ENCODE measurements at places on chromosomes 16 and 17.

GRCh38 chr17:54191261-54191660 lies 368.5 kb downstream of the KIF2B start:
- DNase-seq, result no peak

- DNase-seq, result no peak
Measured at GRCh38 chr16:23528644-23529310, 18.5 kb upstream of the GGA2 start.

- DNase-seq, result no peak
Measured at GRCh38 chr16:5580296-5580695, 482.7 kb upstream of the EEF2KMT start.

GRCh38 chr17:2138761-2139160 lies 83.9 kb downstream of the HIC1 start:
- peak; percentile 72 for DNase-seq

DNA sequence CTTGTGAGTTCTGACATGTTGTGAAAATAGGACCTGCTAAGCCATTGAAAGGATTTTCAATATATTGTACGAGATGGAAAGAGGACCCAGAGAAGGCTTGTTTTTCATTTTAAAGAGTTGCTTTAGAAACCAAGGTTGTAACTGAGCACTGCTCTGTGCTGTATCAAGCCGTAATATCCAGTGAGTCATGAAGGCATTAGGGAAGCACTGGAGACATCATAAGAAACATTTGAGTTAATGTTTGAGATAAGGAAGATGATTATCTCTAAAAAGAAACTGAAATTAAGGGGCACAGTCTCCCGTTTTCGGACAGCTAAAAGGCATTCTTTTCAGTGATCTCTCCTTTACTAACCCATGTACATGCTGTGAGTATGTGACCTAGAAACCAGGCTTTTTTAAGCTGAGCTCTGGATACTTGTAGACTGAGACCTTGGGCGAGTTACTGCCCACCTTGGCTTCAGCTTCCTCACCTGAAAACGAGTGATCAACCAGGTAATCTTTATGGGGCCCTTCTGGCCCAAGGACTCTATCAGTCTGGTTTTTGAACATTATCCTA lies 149.2 kb upstream of the TBX2 start:
- no peak for DNase-seq

- DNase-seq, result no peak
Measured at GRCh38 chr16:53067675-53068074, 12.9 kb downstream of the CHD9 start.

- peak; percentile 26 for DNase-seq
Measured at GRCh38 chr17:9206741-9207332, 185.5 kb downstream of the NTN1 start.

- no peak for DNase-seq
Measured at GRCh38 chr16:72677662-72678447, 370.1 kb downstream of the ZFHX3 start.

- no peak for DNase-seq
Measured at GRCh38 chr16:15857724-15858560, 1.1 kb upstream of the MYH11 start.

- DNase-seq, result no peak
Measured at GRCh38 chr17:65287040-65287439, 149.9 kb downstream of the RGS9 start.

- no peak for DNase-seq
Measured at GRCh38 chr16:67678354-67679023, 11.9 kb downstream of the C16orf86 start.

DNA sequence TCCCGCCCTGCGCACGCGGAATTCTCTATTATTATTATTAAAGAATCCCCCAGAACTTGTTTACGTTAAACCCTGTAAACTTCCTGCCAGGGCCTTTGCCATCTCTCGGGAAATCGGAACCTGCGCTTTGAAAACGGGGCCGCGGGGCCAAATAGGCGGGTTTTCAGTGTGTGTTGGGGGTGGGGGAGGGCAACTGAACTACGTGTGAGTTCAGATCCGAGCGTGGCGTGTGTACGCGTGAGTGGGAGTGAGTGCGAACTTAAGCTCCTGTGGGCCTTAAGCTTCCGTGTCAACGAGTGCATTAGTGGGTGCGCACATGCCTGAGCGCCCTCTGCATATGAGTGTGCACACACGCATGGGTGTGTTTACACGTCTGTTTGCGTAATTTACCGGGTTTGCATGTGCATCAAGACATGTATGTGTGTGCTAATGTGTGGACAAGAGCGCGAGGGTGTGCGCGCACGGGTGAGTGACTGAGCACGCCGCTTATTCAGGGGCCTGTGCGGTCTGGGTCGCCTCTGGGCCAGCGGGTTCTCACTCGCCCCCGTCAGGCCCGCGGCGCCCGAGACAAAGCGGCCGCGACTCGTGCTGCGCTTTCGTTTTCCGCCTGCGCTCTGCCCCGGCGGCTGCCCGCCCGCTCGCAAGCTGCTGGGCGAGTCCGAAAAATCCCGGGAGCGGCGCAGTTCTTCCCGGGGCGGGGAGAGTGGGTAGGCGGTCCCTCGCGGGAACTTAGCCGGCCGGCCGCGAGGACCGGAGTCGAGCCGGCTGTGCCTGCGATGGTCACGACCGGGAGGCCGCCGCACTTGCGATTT lies 1.2 kb upstream of the FOXF1 start:
- DNase-seq, result peak; percentile 54

- peak; percentile 57 for DNase-seq
Measured at GRCh38 chr17:73293480-73293911, 18.3 kb downstream of the CDC42EP4 start.

Data from renal pelvis (tissue), 12 donors.